NCI-H1048 (cell line): ENCODE measurements at places on chromosomes 1 and 21.

- DNase-seq = peak; percentile 92
Observed at GRCh38 chr1:155499953-155500639, 62.5 kb downstream of the ASH1L start.

DNA sequence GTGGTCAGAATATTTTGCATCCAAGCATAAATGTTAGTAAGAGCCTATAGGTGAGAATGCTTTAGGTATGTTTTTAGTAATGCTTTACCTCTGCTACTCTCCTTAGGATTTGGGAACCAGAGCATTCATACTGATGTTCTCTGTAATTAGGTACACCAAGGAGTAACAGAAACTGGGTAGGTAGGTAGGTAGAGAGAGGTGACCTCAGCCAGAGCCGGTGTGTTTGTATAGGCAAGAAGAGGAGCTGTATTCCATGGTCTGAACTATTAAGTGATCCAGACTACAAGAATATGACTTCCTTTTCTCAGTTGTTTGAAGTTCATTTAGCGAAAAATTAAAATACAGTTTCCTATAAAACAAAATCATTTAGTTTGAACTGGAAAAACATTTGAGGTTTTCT lies 108.5 kb downstream of the SDCCAG8 start:
- DNase-seq = no peak

DNA sequence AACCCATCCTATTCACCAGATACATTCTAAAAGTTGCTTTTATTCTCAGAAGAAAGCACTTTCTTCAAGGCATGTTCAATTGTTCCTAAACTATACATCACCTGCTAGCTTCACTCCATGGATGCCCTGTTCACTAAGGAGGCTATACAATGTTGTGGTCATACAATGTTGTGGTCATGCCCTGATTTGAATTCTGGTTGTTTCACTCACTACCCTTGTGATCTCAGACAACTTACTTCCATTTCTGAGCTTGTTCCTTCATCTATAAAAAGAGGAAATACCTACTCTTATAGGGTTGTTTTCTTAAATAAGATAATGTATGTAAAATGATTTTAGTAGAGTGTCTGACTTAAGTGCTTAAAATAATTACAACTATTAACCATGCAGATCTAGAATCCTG lies 19.7 kb downstream of the EDEM3 start:
- DNase-seq = no peak

DNA sequence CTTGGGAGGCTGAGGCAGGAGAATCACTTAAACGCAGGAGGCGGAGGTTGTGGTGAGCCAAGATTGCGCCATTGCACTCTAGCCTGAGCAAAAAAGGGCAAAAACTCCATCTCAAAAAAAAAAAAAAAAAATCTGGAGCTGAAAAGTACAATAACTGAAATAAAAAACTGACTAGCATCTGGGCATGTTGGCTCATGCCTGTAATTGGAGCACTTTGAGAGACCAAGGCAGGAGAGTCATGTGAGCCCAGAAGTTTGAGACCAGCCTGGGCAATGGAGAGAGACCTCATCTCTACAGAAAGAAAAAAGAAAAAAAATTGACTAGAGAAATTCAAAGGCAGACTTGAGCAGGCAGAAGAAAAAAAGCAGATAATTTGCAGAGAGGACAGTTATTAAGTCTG lies 18.1 kb downstream of the CLDN19 start:
- no peak for DNase-seq

GRCh38 chr1:6137758-6138157 lies 42.4 kb downstream of the CHD5 start:
- DNase-seq = no peak

DNA sequence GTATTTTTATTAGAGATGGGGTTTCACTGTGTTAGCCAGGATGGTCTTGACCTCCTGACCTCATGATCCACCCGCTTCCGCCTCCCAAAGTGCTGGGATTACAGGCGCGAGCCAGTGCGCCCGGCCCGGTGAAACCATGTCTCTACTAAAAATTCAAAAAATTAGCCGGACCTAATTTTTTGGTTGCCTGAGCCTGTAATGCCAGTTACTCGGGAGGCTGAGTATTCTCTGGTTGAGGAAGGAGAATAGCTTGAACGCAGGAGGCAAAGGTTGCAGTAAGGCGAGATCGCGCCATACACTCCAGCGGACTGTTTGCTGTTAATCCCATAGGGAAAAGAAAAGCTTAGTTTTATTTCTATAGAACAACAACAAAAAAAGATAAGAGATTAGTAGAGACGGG lies 29.9 kb upstream of the HJV start:
- no peak for DNase-seq

DNA sequence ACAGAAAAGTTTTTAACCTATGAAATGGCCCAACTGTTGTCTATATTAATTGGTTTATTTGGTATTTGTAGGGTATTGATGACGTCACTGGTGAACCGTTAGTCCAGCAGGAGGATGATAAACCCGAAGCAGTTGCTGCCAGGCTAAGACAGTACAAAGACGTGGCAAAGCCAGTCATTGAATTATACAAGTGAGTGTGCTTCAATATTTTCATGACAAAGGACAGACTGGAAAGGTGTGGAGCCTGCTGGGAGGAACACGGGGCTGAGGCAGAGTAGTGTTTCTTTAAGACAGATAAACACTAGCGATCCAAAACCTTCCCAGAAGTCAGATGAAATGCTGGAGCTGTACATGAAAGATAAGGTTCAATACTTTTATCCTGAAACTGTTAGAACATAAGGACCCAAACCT lies 76.7 kb downstream of the AK4 start:
- DNase-seq = no peak

GRCh38 chr1:158286941-158287346 lies 2.8 kb upstream of the CD1C start:
- DNase-seq = no peak

DNA sequence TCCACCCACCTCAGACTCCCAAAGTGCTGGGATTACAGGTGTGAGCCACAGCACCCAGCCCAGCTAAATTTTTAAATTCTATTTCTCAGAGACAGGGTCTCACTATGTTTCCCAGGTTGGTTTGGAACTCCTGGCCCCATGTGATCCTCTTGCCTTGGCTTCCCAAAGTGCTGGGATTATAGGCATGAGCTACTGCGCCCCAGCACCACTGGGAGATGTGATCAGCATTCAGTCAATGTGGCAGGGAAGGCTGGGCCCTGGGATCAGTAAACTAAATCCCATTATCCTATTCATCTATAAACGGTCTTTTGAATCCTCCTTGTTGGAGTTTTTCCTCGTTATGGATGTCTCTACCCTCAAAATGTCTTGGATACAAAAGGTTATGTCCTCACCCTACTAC lies 113.5 kb downstream of the PGBD5 start:
- DNase-seq = no peak

GRCh38 chr1:175314300-175314699 lies 121.7 kb upstream of the KIAA0040 start:
- no peak for DNase-seq

DNA sequence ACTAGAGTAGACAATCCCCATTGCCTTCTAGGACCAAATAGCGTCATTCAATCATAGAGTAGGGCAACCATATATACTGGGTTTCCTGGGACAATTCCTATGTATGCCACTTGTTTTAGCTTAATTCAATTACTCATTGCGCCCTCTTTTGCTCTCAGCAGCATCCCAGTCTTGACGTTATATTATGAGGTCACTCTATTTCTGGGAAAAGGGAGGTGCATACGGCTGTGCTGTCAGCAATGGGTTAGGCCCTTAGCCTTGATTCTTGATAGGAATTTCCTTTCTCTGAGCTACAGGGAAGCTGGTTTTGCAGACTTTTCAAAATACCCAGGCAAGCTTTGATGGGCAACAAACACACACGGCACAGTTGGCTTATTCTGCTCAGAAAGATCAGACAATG lies 4.4 kb upstream of the KAZN start:
- DNase-seq = no peak

DNA sequence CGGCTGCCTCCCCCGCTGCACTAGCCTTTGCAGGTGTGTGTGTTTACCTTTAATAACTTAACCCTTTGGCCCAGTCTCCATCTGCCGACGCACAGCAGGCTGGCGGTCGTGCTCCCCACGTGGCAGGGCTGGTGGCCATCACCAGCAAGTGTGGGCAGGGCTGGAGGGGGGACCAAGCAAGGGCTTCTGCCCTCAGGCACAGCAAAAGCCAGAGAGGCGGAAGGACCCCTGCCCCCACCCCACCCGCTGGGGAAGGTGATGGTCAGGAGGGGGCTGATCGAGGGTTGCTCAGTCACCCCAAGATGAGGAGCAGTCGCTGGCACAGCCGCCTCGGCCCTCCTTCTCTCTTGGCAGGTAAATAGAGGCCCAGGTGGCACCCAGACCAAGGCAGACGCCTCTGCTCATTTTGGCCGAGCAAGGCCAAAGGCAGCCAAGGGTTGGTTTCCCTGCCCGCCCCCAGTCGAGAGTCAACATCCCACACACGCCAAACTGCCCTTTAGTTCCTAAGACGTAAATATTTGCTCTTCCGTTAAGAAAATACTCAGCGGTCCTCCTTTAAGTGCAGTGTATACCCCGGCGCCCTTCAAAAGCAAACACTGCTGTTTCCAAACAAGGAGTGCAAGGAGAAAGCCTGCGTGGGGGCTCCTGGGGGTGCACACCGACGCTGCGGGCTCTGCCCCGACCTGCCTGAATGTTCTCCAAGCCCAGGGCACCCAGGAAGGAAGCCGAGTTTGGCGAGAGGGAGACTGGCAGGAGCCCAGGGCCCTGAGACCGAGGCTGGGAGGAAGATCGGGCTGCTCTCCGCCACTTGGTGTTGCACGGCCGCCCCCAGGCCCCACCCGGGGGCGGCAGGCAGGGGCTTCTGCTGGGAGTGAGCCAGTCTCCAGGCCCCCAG lies 82.7 kb downstream of the SIK1 start:
- no peak for DNase-seq

DNA sequence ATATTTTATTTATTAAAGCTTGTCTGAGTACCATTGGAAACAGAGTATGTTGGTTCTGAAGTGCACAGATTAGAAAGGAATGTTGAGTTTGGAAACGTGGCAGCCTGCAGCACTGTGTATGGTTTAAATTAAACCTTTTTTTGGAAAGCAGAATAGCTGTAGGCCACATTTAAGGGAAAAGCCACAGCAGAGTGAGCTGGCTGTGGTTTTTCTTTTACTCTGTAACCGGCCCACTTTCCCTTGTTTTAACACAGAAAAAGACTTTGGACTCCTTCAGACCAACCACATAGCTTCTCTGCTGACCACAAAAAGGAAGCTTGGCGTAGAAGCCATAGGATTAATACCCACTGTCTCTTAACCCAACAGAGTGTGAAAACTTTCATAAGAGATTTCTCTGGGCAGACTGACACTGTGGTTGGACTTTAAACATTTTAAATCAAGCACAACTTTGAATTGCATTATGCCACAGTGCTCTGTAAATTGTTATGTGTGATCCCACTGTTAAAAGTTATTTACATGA lies 75.2 kb downstream of the NFIA start:
- DNase-seq = no peak

DNA sequence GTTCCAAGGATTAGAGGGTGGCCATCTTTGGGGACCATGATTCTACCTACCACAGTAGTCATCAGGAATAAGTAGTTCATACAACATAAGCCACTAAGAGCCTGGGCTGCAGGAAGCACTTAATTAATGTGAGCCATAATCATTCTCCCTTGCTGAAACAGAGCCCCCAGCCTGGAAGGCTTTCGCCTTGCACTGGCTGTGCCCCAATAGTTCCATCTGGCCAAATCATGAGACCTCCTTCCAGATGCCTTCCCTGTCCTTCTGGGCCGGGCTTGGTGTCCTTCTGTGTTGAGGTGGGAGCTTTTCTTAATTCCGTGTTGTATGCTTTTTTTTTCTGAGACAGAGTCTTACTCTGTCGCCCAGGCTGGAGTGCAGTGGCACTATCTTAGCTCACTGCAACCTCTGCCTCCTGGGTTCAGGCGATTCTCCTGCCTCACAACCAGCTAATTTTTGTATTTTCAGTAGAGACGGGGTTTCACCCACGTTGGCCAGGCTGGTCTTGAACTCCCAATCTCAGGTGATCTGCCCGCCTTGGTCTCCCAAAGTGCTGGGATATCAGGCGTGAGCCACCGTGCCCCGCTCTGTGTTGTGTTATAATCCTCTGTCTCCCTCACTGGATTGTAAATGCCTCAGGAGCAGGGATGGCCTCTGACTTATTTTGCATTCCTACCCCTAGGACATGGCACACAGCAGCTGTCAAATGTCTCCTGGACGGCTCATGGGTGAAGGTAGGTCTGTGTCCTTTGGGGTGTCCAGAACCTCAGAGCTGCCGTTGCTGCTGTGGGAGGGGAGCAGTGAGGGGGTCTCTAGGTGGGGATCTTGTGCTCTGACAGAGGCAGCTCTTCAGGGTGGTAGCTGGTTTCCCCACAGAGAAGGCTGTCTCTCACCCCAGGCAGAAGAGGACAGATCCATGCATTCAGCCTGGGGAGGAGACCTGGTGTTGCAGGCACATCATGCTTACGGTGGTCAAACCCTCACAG lies 10.1 kb downstream of the GNG4 start:
- no peak for DNase-seq

GRCh38 chr1:204359474-204360255 lies at the start of gene PLEKHA6:
TSS of gene PLEKHA6 (minus strand) at chr1:204359929. CDS start at chr1:204273727, 86,202 bp downstream.
- DNase-seq = no peak

DNA sequence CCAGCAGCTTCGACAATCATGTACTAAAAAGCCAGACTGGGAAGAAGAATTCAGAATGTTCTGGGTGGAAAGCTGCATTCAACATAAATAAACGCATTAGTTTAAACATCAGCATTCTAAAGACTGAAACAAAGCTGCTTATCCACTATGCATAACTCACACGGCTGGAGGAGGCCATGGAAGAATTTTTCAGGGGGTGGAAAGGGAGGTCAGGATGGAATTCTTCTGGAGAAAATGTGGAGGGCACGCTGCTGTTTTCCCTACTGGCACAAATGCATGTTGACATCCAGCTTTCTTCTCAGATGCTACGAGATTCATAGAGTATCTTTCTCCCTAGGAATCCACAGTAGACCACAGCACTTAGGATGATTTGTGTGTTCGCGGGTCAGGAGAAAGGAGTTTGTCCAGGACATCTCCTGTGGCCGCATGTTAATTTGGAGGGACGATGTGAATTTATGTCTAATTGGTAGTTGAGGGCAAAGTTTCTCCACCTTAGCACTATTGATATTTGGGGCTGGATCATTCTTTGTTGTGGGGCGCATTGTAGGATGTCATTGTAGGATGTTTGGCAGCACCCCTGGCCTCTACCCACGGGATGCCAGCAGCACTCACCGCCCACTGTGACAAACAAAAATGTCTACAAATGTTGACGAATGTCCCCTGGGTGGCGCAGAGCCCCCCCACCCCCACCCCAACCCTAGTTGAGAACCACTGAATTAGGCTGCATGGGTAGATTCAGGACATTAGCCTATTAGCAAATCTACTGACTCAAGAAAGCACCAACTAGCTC lies 86.5 kb upstream of the KAZN start:
- DNase-seq = no peak

- DNase-seq = peak; percentile 44
Observed at GRCh38 chr1:192311281-192311680, 5.5 kb upstream of the RGS21 start.

GRCh38 chr1:229064320-229065168 lies 206.4 kb upstream of the RAB4A start:
- no peak for DNase-seq

- DNase-seq = no peak
Observed at GRCh38 chr1:66978201-66978600, 53.4 kb downstream of the MIER1 start.

DNA sequence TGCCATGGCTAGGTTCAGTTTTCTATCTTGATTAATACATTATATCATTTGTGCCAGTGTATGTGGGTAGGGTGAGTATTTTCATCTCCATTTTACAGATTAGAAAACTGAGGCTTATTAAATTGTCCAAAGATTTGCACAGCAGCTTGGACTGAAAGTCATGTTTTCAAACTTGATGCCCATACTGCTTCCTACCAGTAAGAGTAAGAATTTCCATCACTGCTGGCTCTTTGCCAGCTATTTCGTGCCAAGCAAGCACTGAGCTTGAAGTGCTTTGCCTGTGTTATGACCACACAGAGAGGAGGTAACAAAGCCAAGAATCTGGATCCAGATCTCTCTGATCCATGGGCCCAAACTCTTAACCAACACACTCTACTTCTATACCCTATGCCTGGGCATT lies 295.0 kb downstream of the VAV3 start:
- peak; percentile 47 for DNase-seq
